Osteocyte (in vitro differentiated cells): ENCODE measurements at places on chromosomes 6 and 20. TPM values are rescaled to one million over a fixed set of nuclear protein-coding genes. Genes with fewer than 3 reads are reported as not detected.

Gene RAMACL
- 2.5 and 3.6 TPM in 2 replicates for total RNA-seq

Gene F13A1
- total RNA-seq, result 2.8 and 3.6 TPM in 2 replicates

Gene METTL24
- not detected in 2 replicates for total RNA-seq

Gene ADGRF1
- not detected in 2 replicates for total RNA-seq

Gene ELOVL4
- total RNA-seq, result 4.8 and 6.0 TPM in 2 replicates

DNA sequence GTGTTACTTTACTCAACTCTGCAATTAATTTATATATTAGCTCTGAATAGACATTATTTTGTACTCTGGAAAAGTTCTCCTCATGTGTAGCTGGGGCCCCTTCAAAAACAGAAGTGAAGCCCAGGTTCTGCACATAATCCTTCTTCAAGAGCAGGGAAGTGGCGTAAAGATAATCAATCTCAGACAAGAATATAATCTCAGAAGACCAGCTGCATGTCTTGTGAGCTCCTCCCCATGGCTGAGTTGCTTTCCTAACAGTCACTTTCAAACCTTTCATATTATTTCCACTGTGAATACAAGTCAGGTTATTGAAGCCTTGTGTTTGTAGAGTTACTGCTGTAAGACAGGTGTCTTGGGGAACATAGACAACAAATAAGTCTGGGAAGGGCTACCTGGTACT lies 691.9 kb downstream of the RFPL4B start:
- peaks cover 16% of the 10 kb centered on the region for H3K4me1 ChIP-seq
- no peaks in the 10 kb centered on the region for H3K27me3 ChIP-seq
- H3K27ac ChIP-seq, result no peak overlapping the region

GRCh38 chr20:51311636-51312479 lies 230.7 kb downstream of the NFATC2 start:
- no peak overlapping the region for H3K4me3 ChIP-seq
- H3K36me3 ChIP-seq, result no peaks in the 10 kb centered on the region
- no peaks in the 10 kb centered on the region for H3K27me3 ChIP-seq
- H3K4me1 ChIP-seq, result peaks cover 8% of the 10 kb centered on the region

DNA sequence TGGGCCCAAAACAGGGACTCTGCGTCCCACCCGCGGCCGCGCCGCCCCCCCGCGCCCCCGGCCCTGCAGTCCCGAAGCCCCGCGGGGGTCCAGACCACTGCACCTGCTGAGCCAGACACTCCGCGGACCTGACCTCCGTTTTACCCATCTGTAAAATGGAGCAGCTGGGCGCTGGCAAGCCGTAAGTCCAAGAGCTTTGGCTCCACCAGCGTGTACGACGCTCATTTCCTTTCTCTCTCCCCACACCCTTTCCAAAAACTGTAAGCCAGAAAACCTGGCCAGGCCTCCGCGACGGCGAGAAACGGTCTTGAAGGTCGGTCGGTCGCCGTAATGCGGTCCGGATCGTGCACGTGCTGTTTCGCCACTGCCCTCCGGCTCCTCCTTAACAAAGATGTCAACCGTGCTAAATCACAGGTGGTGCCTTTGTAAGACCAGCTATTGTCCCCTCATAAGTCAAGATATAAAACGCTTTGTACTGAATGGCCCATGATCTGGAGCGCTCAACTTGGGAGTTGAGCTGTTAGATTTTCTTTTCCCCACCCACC lies 7.8 kb upstream of the NR2E1 start:
- peaks cover 13% of the 10 kb centered on the region for H3K4me1 ChIP-seq
- no peak overlapping the region for H3K27ac ChIP-seq
- H3K36me3 ChIP-seq, result peaks cover 4% of the 10 kb centered on the region
- peak overlapping the region; percentile 59 for H3K4me3 ChIP-seq
- no peak for DNase-seq
- H3K27me3 ChIP-seq, result peaks cover 90% of the 10 kb centered on the region

DNA sequence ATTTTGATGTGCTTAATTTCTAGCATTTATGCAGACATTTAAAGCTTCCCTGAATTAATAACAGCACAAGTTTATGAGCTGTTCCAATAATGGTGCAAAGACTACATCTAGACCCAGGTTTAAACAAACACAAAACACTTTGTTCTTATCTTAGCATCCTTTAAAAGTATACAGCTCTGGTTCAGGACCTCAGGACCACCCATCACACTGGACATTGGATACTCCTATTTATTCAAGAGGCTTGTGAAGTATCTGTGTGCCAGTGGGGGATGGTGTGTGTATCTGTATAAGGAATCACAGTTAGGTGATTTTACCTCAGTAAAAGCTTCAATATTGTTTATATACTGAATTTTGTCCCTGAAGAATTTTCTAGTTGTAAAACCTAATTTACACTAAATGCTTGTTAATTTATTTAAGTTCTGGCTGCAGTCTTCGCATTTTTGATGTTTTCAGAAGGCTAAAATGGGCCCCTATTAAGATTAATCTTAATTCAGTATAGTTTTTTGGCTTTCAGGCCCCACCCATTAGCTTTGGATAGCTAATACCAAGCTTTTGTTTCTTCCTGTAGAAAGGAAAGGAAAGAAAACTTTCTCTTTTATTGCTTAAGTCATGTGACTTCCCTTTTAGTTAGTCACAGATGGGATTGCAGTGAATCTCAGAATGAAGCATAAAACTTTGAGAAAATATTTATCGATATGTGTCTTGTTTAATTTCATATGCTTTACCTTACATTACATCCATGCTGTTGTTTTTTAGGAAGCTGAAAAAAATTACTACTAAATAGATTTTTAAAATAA lies 13.1 kb downstream of the LIN28B start:
- H3K4me1 ChIP-seq, result no peaks in the 10 kb centered on the region
- no peak for DNase-seq
- H3K27me3 ChIP-seq, result no peaks in the 10 kb centered on the region
- H3K36me3 ChIP-seq, result no peaks in the 10 kb centered on the region
- no peak overlapping the region for H3K4me3 ChIP-seq
- H3K27ac ChIP-seq, result no peak overlapping the region

GRCh38 chr6:110528101-110528929 lies 51.9 kb upstream of the SLC22A16 start:
- no peak overlapping the region for H3K4me3 ChIP-seq
- peak overlapping the region; percentile 92 for H3K27ac ChIP-seq
- no peak for DNase-seq
- H3K27me3 ChIP-seq, result no peaks in the 10 kb centered on the region
- H3K4me1 ChIP-seq, result peaks cover 24% of the 10 kb centered on the region
- no peaks in the 10 kb centered on the region for H3K36me3 ChIP-seq

DNA sequence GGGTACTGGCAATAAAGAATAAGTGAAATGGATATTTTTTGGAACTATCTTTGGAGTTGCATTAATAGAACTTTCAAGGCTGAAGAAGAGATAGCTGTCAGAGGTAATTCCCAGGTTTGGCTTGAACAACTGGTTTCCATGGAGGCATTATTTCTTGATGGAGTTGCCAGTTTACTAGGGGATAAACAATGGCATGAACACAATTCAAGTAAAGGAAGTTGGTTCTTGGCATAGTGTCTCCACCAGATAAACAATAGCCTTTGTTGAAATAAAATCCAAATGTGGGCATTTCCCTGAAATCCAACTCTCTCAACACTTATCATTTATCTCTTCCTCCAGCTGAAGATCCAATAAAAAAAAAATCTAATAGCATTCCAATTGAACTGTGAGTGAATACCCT lies 454.9 kb downstream of the C6orf118 start:
- H3K4me3 ChIP-seq, result no peak overlapping the region
- DNase-seq, result no peak
- no peaks in the 10 kb centered on the region for H3K36me3 ChIP-seq

GRCh38 chr6:153090241-153090930 lies 40.7 kb downstream of the RGS17 start:
- H3K27ac ChIP-seq, result peak overlapping the region; percentile 82
- H3K27me3 ChIP-seq, result no peaks in the 10 kb centered on the region
- H3K36me3 ChIP-seq, result no peaks in the 10 kb centered on the region
- DNase-seq, result no peak
- peaks cover 43% of the 10 kb centered on the region for H3K4me1 ChIP-seq

- no peak overlapping the region for H3K4me3 ChIP-seq
- no peaks in the 10 kb centered on the region for H3K4me1 ChIP-seq
- H3K36me3 ChIP-seq, result no peaks in the 10 kb centered on the region
- no peak overlapping the region for H3K27ac ChIP-seq
- H3K27me3 ChIP-seq, result no peaks in the 10 kb centered on the region
- no peak for DNase-seq
Measured at GRCh38 chr6:65988006-65988405, 281.0 kb upstream of the EYS start.

DNA sequence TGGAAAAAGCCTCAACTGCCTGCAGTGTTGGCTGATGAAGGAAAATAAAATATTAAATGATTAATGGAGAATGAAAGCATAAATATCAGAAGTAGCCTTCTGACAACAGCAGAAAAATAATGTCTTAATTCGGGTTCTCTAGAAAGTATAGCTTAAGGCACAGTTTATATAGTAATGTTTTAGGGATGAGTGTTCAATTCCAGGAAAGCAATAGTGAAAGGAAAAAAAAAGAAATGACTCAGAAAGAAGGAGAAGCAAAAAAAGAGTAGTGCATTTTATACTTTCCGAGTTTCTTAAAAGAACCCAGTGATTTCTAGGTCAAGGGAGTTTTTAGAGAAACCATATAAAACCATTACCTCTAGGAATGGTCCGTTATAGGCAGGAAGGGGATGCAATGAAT lies 137.3 kb downstream of the HTR1B start:
- peaks cover 22% of the 10 kb centered on the region for H3K4me1 ChIP-seq
- H3K27ac ChIP-seq, result peak overlapping the region; percentile 57
- no peaks in the 10 kb centered on the region for H3K27me3 ChIP-seq
- H3K4me3 ChIP-seq, result no peak overlapping the region

GRCh38 chr6:10138917-10139316 lies 276.0 kb downstream of the TFAP2A start:
- H3K27me3 ChIP-seq, result no peaks in the 10 kb centered on the region
- H3K27ac ChIP-seq, result no peak overlapping the region
- no peak overlapping the region for H3K4me3 ChIP-seq
- H3K4me1 ChIP-seq, result peaks cover 25% of the 10 kb centered on the region
- no peak for DNase-seq
- no peaks in the 10 kb centered on the region for H3K36me3 ChIP-seq

DNA sequence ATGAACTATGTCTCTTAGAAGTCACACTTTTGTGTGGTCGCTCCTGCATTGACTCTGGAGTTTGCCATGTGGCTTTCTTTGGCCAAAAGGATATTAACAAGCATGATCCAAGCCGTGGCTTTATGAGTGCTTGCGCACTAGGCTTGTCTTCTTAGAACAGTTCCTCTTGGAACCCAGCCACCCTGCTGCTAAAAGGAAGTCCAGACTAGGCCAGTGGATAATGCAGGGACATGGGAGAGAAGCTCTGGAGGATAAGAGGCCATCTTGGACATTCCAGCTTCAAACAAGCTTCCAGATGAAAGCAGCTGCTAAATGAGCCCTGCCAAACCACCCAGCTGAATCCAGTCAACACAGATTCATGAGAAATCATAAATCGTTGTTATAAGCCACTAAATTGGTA lies 346.4 kb downstream of the CDC5L start:
- H3K4me3 ChIP-seq, result no peak overlapping the region
- DNase-seq, result peak; percentile 46
- peaks cover 51% of the 10 kb centered on the region for H3K4me1 ChIP-seq
- peaks cover 2% of the 10 kb centered on the region for H3K36me3 ChIP-seq
